ENCODE measurements at places on chromosomes 12 and 14. TPM values are rescaled to one million over a fixed set of nuclear protein-coding genes. Genes with fewer than 3 reads are reported as not detected.

CISTR gene
- total RNA-seq, result not detected

C12orf54 gene
- 2.8 TPM for total RNA-seq

RDH11 gene
- total RNA-seq, result 145 TPM

LRFN5 gene
- total RNA-seq, result 0.33 TPM

SLCO1B3 gene
- total RNA-seq, result not detected

WNT1 gene
- not detected for total RNA-seq

PPM1H gene
- 1.3 TPM for total RNA-seq

PLEKHD1 gene
- total RNA-seq, result not detected

TRIM9 gene
- total RNA-seq, result 0.67 TPM
